Left lobe of liver (tissue), 2 donors: ENCODE measurements at places on chromosomes 4 and X.

- no peak for DNase-seq
Measured at GRCh38 chr4:86890790-86891189, 1.4 kb downstream of the C4orf36 start.

DNA sequence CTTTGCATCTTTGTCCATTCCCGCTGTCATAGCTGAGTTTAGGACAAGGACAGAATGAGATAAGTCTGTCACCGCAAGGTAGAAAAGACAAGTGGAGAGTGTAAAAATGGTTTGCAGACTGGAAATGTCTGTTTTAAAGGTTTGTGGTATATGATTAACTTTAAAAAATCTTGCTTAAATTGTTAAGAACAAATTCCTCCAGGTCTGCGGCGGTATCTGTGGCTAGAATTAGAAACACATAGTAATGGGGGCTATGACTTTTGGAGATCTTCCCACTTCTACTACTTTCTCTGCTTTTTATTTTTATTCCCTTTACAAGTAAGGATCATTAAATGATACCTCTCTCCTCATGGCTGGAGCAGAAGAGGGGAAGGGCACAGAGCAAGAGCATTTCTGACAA is 92.2 kb downstream of the MID1IP1 start:
- DNase-seq = no peak

DNA sequence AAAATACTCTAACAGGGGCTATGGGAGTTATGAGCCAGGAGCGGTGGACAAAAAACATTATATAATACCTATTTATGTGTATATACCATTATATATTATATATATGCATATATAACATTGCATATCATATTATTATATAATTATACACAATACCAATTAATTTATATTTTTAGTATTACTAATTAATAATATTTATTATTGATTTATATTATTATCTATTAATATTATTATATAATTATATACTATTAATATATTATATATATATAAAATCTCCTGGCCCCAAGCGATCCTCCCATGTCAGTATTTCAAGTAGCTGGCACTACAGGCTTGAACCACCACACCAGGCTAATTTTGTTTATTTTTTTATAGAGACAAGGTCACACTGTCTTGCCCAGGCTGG is 73.8 kb upstream of the JADE1 start:
- DNase-seq = no peak

DNA sequence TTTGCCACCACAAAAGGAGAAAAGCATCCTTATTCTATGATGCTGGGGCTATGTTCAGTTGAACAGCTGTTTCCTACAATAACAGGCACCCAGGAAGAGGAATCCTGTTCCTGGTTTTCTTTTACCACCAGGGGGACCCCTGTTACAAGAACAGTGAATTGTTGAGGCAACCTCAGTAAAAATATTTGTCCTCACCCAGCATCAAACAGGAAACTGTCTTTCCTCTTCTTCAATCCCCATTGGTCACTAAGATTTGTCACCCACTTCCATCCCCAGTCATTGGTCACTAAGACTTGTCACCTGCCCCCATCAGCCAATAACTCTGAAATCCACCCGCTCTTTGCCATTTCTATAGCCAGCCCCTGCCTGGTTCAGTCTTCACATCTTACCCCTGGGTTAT is 143.5 kb upstream of the GALNT7 start:
- DNase-seq = no peak

- no peak for DNase-seq
Measured at GRCh38 chrX:16986169-16986568, 39.7 kb downstream of the REPS2 start.

DNA sequence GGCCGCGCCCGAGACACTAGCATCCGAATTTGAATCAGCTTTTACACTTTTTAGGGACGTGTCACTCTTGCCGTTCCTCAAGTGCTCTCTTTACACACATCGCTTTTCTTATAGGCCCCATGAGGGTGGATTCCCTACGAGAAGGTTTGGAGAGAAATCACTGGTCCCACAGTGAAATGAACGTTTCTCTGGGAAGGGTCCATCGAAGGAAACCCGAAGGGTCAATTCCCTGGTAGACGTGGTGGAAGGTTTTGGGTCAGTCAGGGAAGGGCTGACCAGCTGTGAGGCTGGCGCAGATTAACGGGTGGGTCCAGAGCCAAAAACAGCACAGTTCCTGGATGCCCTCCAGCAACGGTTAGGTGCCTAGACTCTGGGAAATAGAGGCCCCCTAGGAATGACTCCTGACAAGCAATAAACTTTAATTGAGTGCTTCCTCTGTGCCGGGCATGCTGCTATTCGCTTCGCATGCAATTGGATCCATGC is 35.9 kb downstream of the ETDC start:
- peak; percentile 68 for DNase-seq

DNA sequence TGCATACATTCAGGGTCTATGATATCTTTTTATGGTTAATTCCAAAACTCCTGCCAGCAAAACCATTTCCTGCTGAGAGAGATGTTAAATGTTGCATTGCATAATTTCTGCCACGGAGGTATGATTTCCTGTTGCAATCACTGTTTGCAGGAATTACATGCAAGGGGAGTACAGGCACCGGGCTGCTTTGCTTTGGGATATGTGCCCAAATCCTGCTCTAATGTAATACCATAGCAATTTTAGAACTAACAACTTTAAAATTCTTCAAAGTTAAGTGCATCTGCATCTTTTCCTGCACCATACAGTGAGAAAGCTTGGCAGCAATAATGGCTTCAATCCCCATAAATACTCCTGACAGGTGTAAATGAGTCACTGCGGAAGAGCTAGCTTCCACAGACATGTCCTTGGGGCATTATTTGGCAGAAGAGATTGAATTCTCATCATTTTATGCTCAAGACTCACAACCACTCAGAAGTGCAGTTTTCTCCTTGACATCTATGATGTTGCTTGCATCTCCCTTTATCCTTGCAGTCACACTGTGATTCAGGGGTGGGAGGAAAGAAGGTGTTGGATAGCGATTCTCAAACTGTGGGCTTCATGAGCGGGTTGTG is 29.6 kb downstream of the TRIM2 start:
- DNase-seq = peak; percentile 52

- no peak for DNase-seq
Measured at GRCh38 chrX:105565856-105566255, 256.5 kb upstream of the NRK start.

- DNase-seq = no peak
Measured at GRCh38 chr4:182549356-182549755, 306.2 kb downstream of the TENM3 start.

- no peak for DNase-seq
Measured at GRCh38 chr4:47334652-47335051, 128.8 kb downstream of the COMMD8 start.

DNA sequence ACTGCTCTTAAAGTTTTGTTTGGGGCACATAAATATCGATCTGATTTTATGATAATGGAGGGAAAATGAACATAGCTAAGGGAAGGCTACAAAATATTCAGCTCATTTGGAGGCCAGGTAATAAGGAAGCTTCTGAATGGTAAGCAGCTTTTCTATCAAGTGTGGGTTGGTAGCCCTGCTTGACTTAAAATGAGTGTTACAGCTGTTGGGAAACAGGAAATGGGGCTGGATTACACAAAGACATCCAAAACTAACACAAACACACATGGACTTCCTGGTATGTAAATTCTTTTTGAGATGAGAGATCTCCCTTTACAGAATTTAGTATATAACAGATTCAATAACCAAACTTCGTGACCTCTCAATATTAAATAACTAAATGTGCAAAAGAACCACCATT is 58.0 kb downstream of the FGF16 start:
- DNase-seq = no peak
